Type B pancreatic cell (in vitro differentiated cells): ENCODE measurements at places on chromosomes 5 and 9.

GRCh38 chr5:58927938-58928337, 345.1 kb downstream of the RAB3C start:
- peaks cover 3% of the 10 kb centered on the region for H3K27me3 ChIP-seq
- no peaks in the 10 kb centered on the region for H3K36me3 ChIP-seq
- no peak overlapping the region for H3K4me3 ChIP-seq

DNA sequence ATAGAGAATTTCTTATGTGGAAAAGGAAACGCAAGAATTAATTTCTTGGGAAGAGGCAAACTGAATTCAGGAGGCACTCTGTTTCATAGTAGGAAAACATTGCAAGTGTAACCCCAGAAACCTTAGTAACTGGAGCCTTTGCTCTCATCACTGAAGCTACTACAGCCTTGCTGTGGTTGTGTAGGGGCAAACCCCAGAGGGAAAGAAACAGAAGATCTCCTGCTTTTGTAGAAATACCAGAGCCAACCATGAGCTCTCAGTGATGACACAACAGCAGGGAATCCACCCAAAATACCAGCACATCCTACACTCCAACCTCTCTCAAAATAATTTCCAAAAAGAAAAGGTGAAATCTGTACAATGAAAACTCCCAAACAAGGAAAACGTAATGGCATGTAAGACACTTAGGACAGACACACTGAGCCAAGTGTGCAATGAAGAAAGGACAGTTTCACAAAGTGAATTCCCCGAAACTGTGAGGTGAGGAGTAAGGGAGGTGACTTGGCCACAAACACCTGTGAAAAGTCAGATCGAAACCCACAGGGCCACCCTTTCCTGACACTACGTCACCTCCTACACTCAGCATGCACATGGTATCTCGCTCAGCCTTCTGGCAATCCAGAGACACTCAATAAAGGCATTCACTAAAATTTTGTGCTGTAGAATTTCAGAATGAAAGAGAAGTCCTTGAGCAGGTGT, 8.5 kb upstream of the ACSL6 start:
- H3K27ac ChIP-seq = no peak overlapping the region
- no peak for DNase-seq
- no peaks in the 10 kb centered on the region for H3K4me1 ChIP-seq
- no peak overlapping the region for H3K4me3 ChIP-seq

DNA sequence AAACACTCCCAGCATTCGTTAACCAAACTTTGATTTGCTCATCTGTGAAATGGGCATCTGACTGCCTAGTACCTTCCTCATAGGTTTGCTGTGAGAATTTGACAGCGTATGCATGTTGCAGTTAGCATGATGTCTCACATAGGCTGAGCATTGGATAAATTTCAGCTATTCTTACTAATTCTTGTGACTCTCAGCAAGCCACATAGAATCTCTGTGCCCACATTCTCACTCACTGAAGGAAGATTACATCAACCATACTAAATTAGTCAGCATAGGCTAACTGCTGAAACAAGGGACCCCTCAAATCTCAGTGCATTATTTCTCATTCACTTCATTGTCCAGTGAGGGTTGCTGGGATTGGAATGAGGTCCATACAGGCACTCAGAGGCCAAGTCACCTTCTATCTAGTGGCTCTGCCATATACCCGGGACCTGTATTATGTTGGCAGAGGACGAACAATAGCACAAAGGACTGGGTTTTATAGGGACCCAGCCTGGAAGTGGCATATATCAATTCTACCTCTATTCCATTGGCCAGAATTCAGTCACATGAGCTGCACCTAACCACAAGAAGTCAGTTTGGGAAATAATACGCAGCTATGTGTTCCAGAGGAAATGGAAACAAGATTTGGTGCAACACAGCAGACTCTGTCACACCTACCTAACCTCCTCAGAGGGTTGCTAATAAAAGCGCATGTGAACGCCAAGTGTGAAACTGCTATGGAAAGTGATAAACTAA, 4.2 kb upstream of the PTGER4 start:
- H3K36me3 ChIP-seq = no peaks in the 10 kb centered on the region
- H3K4me1 ChIP-seq = peaks cover 21% of the 10 kb centered on the region
- no peak overlapping the region for H3K27ac ChIP-seq
- H3K4me3 ChIP-seq = no peak overlapping the region

GRCh38 chr9:116432051-116432450, 255.1 kb upstream of the TRIM32 start:
- no peak for DNase-seq
- H3K36me3 ChIP-seq = peaks cover 14% of the 10 kb centered on the region
- peaks cover 9% of the 10 kb centered on the region for H3K4me1 ChIP-seq
- H3K4me3 ChIP-seq = no peak overlapping the region
- no peak overlapping the region for H3K27ac ChIP-seq
- no peaks in the 10 kb centered on the region for H3K27me3 ChIP-seq

DNA sequence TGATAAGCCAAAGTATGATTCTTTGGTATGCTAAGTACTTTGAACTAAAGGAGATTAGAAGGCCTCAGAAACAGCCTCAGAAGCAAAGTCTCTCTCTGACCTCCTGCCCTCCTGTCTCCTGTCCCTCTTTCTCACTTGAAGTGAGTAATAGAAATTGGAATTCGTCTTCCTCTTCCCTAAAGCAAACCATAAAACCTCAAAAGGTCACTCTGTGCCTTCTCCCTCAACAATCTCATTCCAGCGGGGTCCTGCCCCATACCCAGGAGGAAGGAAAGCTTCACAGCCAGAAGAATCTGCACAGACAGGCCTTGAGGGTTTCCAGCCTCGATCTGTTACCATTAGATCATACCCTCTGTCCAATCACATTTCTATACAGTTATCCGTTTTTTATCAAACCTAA, 87.8 kb downstream of the HAPLN1 start:
- no peak for DNase-seq
- H3K36me3 ChIP-seq = no peaks in the 10 kb centered on the region
- H3K4me1 ChIP-seq = peaks cover 6% of the 10 kb centered on the region

GRCh38 chr5:61202213-61202612, 39.9 kb upstream of the SMIM15 start:
- peaks cover 4% of the 10 kb centered on the region for H3K27me3 ChIP-seq
- no peak overlapping the region for H3K4me3 ChIP-seq
- no peaks in the 10 kb centered on the region for H3K4me1 ChIP-seq
- H3K27ac ChIP-seq = no peak overlapping the region

DNA sequence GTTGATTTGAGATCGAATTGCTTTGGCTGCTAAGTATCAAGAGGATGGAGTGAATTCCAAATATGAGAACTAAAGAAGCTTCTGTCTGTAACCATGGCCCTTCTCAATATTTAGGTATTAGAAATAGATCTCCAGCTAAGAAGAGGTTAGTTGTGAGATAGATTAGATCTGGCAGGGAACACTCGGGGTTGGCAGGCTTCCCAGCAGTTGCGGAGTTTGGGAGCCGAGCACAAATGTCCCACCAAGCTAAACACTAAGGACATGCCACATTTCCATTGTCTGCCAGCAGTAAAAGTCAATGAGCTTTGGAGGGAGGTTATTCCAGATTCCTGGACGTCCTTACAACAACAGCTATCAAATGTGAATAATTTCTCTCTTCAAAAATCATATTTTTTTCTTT, 85.8 kb downstream of the TAF11L14 start:
- no peaks in the 10 kb centered on the region for H3K36me3 ChIP-seq
- no peak for DNase-seq
- no peaks in the 10 kb centered on the region for H3K27me3 ChIP-seq
- no peak overlapping the region for H3K27ac ChIP-seq
- H3K4me3 ChIP-seq = no peak overlapping the region
- H3K4me1 ChIP-seq = no peaks in the 10 kb centered on the region

DNA sequence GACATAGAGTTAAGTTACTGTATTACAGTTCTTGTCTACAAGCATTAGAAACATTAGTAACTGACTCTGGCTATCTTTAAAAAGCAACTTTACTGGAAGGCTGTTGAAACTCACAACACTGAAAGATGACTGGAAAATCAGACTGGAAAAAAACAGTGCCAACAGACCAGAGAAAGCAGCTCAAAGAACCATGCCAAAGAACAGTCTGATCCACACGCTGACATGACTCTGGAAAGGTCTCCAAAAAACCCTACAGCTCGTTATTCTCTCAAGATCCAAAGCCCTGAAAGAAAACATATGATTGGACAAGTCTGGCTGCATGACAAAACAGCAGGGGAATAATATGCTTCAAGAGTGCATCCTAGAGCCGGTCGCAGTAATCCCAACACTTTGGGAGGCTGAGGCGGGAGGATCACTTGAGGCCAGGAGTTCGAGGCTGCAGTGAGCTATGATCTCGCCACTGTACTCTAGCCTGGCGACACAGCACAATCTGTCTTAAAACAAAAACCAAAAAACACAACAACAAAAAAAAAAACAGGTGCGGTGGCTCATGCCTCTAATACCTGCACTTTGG, 5.6 kb downstream of the GOLPH3 start:
- peaks cover 53% of the 10 kb centered on the region for H3K36me3 ChIP-seq
- DNase-seq = no peak
- peak overlapping the region; percentile 22 for H3K4me3 ChIP-seq
- peaks cover 16% of the 10 kb centered on the region for H3K4me1 ChIP-seq
- no peaks in the 10 kb centered on the region for H3K27me3 ChIP-seq

- no peak overlapping the region for H3K4me3 ChIP-seq
- H3K36me3 ChIP-seq = no peaks in the 10 kb centered on the region
- no peak for DNase-seq
- no peak overlapping the region for H3K27ac ChIP-seq
- H3K27me3 ChIP-seq = no peaks in the 10 kb centered on the region
Observed at GRCh38 chr9:3955305-3955687, 344.6 kb downstream of the GLIS3 start.

DNA sequence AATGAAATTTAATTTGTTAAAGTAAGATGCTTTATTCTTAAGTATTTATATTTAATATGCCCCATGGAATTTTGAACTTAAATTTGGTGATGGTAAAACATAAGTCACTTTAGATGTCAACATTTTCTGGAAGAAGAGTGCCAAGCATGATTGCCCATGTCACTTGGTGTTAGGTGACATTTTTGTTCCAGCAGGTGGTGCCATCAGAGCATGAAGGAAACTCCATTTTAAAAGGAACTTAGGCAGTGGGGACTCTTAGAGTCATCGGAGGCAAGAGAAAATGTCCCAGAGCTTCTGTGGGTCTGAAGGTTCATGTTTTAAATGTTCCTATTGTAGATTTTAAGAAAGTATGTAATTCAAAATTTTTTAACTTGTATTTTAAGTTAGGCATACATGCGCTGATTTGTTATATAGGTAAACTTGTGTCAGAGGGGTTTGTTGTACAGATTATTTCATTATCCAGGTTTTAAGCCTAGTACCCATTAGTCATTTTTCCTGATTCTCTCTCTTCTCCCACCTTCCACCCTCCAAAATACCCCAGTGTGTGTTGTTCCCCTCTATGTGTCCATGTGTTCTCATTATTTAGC, 789.3 kb downstream of the SEMA5A start:
- H3K4me1 ChIP-seq = peaks cover 7% of the 10 kb centered on the region
- H3K4me3 ChIP-seq = no peak overlapping the region
- peaks cover 3% of the 10 kb centered on the region for H3K27me3 ChIP-seq
- no peak for DNase-seq
- no peaks in the 10 kb centered on the region for H3K36me3 ChIP-seq

GRCh38 chr5:36066540-36067210, at the start of gene UGT3A2:
Gene UGT3A2, minus strand, starts transcription at chr5:36066882. Its CDS starts 93 bp downstream, at chr5:36066789.
- H3K36me3 ChIP-seq = no peaks in the 10 kb centered on the region
- DNase-seq = no peak
- no peak within 1 kb of the TSS for H3K27ac ChIP-seq
- peak within 1 kb of the TSS; percentile 84 for H3K4me3 ChIP-seq

GRCh38 chr9:129442803-129443511, 177.9 kb downstream of the C9orf50 start:
- peaks cover 38% of the 10 kb centered on the region for H3K4me1 ChIP-seq
- H3K4me3 ChIP-seq = no peak overlapping the region
- peak overlapping the region; percentile 70 for H3K27ac ChIP-seq
- H3K36me3 ChIP-seq = no peaks in the 10 kb centered on the region

- H3K4me1 ChIP-seq = peaks cover 3% of the 10 kb centered on the region
- H3K36me3 ChIP-seq = no peaks in the 10 kb centered on the region
- H3K27me3 ChIP-seq = no peaks in the 10 kb centered on the region
- no peak overlapping the region for H3K4me3 ChIP-seq
- DNase-seq = no peak
- no peak overlapping the region for H3K27ac ChIP-seq
Observed at GRCh38 chr9:137215196-137215986, 6.6 kb downstream of the RNF208 start.

- H3K4me1 ChIP-seq = peaks cover 17% of the 10 kb centered on the region
- H3K4me3 ChIP-seq = no peak overlapping the region
- H3K27ac ChIP-seq = no peak overlapping the region
- DNase-seq = no peak
- H3K27me3 ChIP-seq = no peaks in the 10 kb centered on the region
- H3K36me3 ChIP-seq = no peaks in the 10 kb centered on the region
Observed at GRCh38 chr9:86749161-86749893, 198.0 kb downstream of the GAS1 start.

DNA sequence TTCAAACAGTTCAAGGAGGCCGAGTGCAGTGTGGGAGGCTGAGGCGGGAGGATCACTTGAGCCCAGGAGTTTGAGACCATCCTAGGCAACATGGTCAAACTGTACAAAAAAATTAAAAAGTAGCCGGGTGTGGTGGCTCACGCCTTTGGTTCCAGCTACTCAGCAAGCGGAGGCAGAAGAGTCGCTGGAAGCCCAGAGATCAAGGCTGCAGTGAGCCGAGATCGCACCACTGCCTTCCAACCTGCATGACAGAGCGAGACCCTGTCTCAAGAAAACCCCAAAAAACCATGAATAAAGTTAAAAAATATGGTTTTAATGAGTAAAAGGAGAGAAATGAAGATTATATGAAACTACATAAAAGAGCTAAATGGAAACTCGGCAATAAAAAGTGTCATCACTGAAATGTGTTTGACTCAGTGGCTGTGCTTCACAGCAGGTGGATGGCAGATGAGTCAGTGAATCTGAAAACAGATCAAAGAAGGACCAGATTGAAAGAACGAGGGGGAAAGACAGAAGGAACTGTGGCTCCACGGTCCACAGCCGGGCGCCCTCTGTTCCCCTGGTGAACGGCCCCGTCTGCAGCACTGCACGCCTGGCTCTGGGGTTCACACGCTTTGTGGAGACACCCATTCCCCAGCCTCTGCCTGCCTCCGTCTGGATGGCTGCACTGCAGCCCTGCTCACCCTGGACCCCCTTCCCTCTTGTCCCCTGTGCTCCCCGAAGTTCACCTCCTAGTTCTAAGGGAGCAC, 25.1 kb downstream of the EXD3 start:
- H3K27ac ChIP-seq = no peak overlapping the region
- no peak for DNase-seq
- H3K4me3 ChIP-seq = no peak overlapping the region
- peaks cover 23% of the 10 kb centered on the region for H3K36me3 ChIP-seq
- no peaks in the 10 kb centered on the region for H3K27me3 ChIP-seq
- peaks cover 4% of the 10 kb centered on the region for H3K4me1 ChIP-seq

GRCh38 chr5:119409235-119409815, 43.0 kb upstream of the HSD17B4 start:
- no peak for DNase-seq
- no peak overlapping the region for H3K27ac ChIP-seq
- H3K27me3 ChIP-seq = peaks cover 3% of the 10 kb centered on the region
- H3K4me3 ChIP-seq = no peak overlapping the region
- peaks cover 12% of the 10 kb centered on the region for H3K4me1 ChIP-seq
